ENCODE measurements at places on chromosomes 5 and 9.

DNA sequence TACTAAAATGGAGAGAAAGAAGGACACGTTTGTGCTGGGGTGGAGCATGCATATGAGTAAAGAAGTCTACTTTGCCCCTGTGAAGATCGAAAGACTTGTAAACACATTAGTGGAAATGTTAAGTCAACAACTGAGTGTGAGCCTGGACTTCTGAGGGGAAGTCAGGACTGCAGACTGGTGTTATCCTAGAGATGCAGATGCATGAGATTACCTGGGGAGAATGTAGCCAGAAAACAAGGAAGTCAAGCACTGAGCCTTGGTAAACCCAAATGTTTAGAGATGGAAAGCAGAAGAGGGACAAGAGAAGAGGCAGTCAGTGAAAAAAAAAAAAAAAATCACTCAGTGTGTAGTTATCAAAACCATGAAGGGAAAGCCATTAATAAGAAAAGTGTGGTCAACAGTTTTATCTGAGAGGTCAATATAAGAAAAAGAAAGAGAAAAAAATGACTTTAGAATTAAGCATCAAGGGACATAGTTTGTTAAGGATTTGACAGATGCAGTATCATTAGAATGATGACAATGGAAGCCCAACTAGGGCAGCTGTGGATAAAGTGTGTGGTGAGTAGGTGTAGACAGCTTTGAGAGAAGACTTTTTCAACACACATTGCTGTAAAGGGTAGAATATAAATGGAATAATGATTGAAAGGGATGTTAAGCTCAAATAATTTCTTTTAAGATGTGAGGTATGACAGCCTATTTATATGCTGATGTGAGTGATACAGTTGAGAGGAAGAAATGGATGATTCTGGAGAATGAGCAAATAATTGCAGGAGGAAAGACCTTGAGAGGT, 22.2 kb downstream of the JAKMIP2 start:
- H3K4me1 ChIP-seq, result peaks cover 4% of the 10 kb centered on the region
- no peaks in the 10 kb centered on the region for H3K36me3 ChIP-seq
- no peak overlapping the region for H3K27ac ChIP-seq
- no peak for DNase-seq
- no peak overlapping the region for H3K4me3 ChIP-seq

GRCh38 chr5:171920765-171921391, 85.6 kb downstream of the FBXW11 start:
- H3K4me3 ChIP-seq, result no peak overlapping the region
- H3K27ac ChIP-seq, result no peak overlapping the region
- H3K36me3 ChIP-seq, result peaks cover 4% of the 10 kb centered on the region
- peaks cover 14% of the 10 kb centered on the region for H3K4me1 ChIP-seq
- no peak for DNase-seq

DNA sequence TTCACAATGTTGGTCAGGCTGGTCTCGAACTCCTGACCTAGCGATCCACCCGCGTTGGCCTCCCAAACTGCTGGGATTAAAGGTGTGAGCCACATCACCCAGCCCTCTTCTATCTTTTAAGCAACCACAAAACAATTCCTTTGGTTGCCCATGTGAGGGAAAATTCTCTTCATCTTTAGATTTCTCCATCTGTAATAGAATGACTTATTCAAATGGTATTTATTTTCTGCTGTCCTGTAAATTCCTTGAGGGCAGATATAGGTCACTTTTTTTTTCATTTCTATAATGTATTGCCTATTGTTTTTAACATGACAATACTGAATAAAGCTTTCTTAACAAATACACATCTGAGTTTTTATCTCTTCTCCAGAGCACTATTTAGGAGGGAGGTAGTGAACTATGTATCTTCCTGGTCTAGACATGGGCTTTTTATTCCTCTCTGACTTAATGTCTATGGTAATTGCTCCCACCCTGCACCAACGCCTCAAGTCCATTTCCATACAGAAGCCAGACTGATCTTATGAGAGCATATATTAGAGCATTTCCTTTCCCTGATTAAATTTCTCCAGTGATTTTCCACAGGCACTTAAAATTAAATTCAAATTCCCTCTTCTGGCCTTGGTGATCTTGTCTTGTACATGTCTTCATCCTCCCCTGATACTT, 595.6 kb downstream of the CAAP1 start:
- no peaks in the 10 kb centered on the region for H3K4me1 ChIP-seq
- DNase-seq, result no peak
- H3K27ac ChIP-seq, result no peak overlapping the region
- no peak overlapping the region for H3K4me3 ChIP-seq

DNA sequence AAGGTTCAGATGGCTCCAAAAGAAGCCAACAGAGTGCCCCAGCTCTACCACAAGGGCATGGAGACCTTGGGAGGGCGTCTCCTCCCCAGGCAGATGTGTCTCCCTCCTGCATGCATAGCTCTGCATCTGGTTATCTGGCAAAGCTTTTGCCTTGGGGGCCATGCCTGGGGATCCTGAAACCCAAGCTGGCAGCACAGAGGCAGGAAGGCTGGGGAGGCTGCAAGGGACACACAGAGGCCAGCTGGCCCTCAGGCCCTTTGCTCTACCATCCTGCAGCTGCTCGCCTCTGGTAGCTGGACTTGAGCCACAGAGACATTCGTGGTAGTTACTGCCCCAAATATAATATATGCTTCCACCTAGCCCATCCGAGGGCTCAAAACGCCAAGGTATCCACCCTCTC, 3.9 kb downstream of the SEPTIN8 start:
- peaks cover 11% of the 10 kb centered on the region for H3K4me1 ChIP-seq
- DNase-seq, result no peak
- no peak overlapping the region for H3K27ac ChIP-seq
- H3K4me3 ChIP-seq, result no peak overlapping the region
- no peaks in the 10 kb centered on the region for H3K36me3 ChIP-seq
- peaks cover 4% of the 10 kb centered on the region for H3K27me3 ChIP-seq

GRCh38 chr9:130493476-130493875, 48.7 kb downstream of the ASS1 start:
- DNase-seq, result no peak
- H3K27me3 ChIP-seq, result peaks cover 10% of the 10 kb centered on the region
- H3K4me3 ChIP-seq, result no peak overlapping the region
- H3K4me1 ChIP-seq, result no peaks in the 10 kb centered on the region
- H3K36me3 ChIP-seq, result no peaks in the 10 kb centered on the region

DNA sequence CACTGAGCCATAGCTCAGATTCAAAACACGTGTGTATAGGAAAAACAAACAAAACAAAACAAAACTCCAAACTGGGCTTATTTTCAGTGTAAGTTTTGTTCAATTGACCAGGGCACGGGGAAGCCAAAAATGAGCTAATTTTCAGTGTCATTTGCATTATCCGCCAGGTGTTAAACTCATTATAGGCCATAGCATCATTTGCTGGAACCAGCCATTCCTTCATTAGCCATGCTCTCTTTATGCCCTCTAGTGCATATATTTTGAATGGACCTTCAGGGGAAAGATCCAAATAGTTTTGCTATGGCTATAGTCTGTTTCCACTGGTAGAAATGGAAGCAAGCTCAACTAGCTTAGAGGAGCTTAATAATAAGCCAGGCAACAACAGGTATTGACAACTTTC, 1205.2 kb upstream of the DMAC1 start:
- H3K27me3 ChIP-seq, result no peaks in the 10 kb centered on the region
- no peaks in the 10 kb centered on the region for H3K4me1 ChIP-seq
- DNase-seq, result no peak
- H3K36me3 ChIP-seq, result no peaks in the 10 kb centered on the region

- H3K36me3 ChIP-seq, result no peaks in the 10 kb centered on the region
- DNase-seq, result no peak
- no peaks in the 10 kb centered on the region for H3K4me1 ChIP-seq
- H3K27me3 ChIP-seq, result no peaks in the 10 kb centered on the region
- no peak overlapping the region for H3K27ac ChIP-seq
These were observed 13.9 kb upstream of the ANXA6 start for GRCh38 chr5:151171529-151171928.

GRCh38 chr5:154059583-154059982, 20.8 kb downstream of the MFAP3 start:
- no peaks in the 10 kb centered on the region for H3K4me1 ChIP-seq
- DNase-seq, result no peak
- H3K4me3 ChIP-seq, result no peak overlapping the region
- no peaks in the 10 kb centered on the region for H3K27me3 ChIP-seq
- no peak overlapping the region for H3K27ac ChIP-seq

- H3K4me3 ChIP-seq, result peak overlapping the region; percentile 82
- H3K27ac ChIP-seq, result peak overlapping the region; percentile 86
- H3K4me1 ChIP-seq, result peaks cover 46% of the 10 kb centered on the region
- peaks cover 9% of the 10 kb centered on the region for H3K36me3 ChIP-seq
These were observed 1.2 kb downstream of the MAPK9 start for GRCh38 chr5:180290568-180291233.

DNA sequence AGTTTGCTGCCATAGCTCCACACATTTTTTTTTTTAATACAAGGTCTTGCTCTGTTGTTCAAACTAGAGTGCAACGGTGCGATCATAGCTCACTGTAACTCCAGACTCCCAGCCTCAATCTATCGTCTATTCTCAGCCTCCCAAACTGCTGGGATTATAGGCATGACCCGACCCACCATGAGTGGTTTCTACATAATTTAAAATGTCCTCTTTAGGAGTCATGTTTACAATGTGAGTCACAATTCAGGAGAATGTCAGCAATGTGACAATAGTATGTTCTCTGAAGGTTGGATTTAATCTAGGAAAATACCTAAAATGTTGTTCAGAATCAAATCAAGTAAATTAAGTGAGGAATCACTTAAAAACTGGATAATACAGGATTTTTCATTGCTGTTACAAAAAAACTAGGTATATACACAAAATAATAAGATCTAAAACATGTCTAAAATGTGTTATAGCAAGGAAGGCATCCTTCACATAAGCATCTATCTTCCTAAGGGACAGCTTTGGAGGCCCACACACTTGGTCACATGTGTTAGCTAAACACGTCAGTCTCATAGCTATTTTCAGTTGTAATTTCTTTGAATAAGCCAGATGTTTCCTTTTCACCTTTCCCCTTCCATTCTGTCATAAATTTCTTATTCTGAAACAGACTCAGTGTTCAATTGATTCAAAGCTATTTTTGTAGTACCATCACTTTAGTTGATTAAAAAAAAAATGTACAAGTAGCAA, 30.0 kb upstream of the ELAVL2 start:
- no peak for DNase-seq
- no peaks in the 10 kb centered on the region for H3K4me1 ChIP-seq
- no peak overlapping the region for H3K4me3 ChIP-seq
- H3K27ac ChIP-seq, result no peak overlapping the region
- H3K36me3 ChIP-seq, result no peaks in the 10 kb centered on the region
- peaks cover 28% of the 10 kb centered on the region for H3K27me3 ChIP-seq

- peaks cover 3% of the 10 kb centered on the region for H3K4me1 ChIP-seq
- H3K27me3 ChIP-seq, result no peaks in the 10 kb centered on the region
- H3K4me3 ChIP-seq, result no peak overlapping the region
- H3K36me3 ChIP-seq, result peaks cover 5% of the 10 kb centered on the region
- H3K27ac ChIP-seq, result no peak overlapping the region
- DNase-seq, result no peak
These were observed 111.4 kb downstream of the C9orf50 start for GRCh38 chr9:129509533-129509928.

GRCh38 chr5:6446626-6447309, 1.9 kb upstream of the UBE2QL1 start:
- no peak overlapping the region for H3K27ac ChIP-seq
- H3K36me3 ChIP-seq, result no peaks in the 10 kb centered on the region
- peaks cover 58% of the 10 kb centered on the region for H3K27me3 ChIP-seq
- no peak for DNase-seq
- peaks cover 7% of the 10 kb centered on the region for H3K4me1 ChIP-seq

- no peak for DNase-seq
- H3K4me1 ChIP-seq, result peaks cover 7% of the 10 kb centered on the region
- H3K27me3 ChIP-seq, result peaks cover 8% of the 10 kb centered on the region
- no peak overlapping the region for H3K4me3 ChIP-seq
- no peaks in the 10 kb centered on the region for H3K36me3 ChIP-seq
These were observed 12.5 kb downstream of the ST8SIA4 start for GRCh38 chr5:100890461-100891008.

DNA sequence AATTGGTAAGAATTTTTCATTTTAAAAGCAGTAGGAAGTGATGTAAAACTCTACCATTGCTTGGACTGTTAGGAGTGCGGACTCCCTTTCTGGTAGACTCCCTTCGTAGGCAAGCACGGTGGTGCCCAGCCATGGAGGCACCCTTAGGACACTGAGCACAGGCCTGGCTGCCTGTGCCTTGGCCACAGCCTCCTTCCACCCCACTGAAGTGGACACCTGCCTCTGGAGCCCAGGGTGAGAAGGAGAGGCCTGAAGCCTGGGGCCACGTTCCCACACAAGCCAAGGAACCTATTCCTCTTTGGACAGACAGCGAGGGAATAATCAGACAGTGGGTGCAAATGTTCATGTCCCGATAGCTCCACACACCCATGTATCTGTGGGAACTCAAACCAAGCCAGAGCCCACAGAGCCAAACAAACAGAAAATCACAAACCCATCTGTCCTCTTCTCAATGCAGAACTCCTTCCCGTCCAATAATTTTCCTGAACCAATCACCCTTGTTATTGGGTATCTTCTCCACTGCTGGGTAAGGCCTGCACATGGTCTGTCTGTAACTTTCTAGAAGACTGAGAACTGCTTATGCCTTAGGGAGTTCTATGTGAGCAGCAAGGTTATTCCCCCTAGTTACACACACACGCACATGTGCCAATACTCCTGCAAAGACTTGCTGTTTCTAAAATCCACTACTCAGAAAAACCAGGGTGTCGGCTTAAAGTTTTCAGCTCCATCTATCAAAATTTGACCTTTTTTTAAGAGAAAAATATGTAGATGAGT, 45.2 kb downstream of the UBE2QL1 start:
- peaks cover 11% of the 10 kb centered on the region for H3K27me3 ChIP-seq
- H3K36me3 ChIP-seq, result no peaks in the 10 kb centered on the region
- peaks cover 30% of the 10 kb centered on the region for H3K4me1 ChIP-seq
- H3K27ac ChIP-seq, result no peak overlapping the region

DNA sequence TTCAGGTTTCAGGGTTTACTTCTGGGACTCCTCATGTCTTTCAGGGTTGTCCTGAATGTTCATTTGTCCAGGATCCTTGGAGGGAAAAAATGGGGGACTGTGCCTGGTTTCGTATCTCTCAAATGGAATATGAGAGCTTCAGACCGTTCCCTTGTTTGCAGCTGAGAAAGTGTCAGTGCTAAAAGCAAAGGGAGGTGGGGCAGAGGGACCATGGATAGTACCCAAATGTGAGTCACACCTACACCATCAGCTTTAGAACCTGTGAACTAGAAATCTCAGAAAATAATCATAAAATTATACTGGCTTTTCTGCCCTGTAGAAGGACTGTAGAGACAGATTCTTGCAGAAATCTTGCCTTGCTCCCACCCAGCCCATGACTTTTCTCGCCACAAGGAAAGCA, 84.3 kb upstream of the TAF11L2 start:
- H3K27ac ChIP-seq, result no peak overlapping the region
- DNase-seq, result no peak
- no peaks in the 10 kb centered on the region for H3K36me3 ChIP-seq

GRCh38 chr5:59360130-59360555, 533.4 kb downstream of the PDE4D start:
- no peak overlapping the region for H3K27ac ChIP-seq
- no peaks in the 10 kb centered on the region for H3K36me3 ChIP-seq
- H3K4me1 ChIP-seq, result peaks cover 41% of the 10 kb centered on the region
- no peak for DNase-seq

DNA sequence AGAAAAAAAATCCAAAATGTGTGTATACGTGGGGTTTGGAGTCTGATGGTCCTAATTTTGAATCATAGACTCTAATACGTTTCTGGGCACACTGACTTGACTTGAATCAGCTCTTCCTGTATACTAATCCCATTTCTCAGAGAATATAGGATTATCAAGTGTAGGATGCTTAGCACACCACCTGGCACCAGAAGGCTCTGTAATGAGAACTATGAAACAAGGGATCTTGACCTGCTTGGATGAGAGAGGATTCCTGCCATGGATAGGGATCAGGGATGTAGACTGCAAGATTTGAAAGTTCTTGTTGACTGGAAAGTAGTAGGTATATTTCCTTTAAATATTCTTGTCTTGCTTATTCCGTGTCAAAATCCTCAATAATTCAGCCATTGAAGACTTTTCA, 7.8 kb downstream of the HSPA4 start:
- no peaks in the 10 kb centered on the region for H3K27me3 ChIP-seq
- no peak for DNase-seq
- peaks cover 2% of the 10 kb centered on the region for H3K36me3 ChIP-seq

All from progenitor cell of endocrine pancreas (in vitro differentiated cells).